MG63 (cell line): ENCODE measurements at places on chromosomes 7 and 10. TPM values are rescaled to one million over a fixed set of nuclear protein-coding genes. Genes with fewer than 3 reads are reported as not detected.

C1GALT1 gene
- 16.3 and 58.8 TPM in 2 replicates for total RNA-seq

ZNF488 gene
- 0.07 TPM in 1 of 2 replicates, not detected in the other for total RNA-seq

SFMBT2 gene
- total RNA-seq, result 0.03 TPM in 1 of 2 replicates, not detected in the other

DNA sequence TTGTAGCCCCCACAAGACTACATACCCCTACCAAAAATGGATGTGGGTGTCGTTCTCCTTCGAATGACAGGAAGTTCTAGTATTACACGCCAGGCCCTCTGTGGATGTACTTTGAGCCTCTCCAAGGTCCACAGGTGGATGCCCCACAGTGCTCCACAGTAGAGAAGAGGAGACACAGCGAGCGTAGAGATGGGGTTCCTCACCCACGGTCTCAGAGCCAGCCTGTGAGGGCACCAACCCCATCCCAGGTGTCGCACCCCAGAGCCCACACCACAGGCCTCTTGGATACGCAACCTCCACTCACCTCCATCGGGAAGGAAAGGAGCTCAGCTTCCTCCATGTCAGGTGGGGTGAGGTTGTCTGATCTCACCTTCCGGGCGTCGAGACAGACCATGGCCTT is 2.3 kb downstream of the CPA5 start:
- no peak for DNase-seq

- no peak for DNase-seq
Measured at GRCh38 chr10:117131376-117132327, 6.4 kb downstream of the VAX1 start.

DNA sequence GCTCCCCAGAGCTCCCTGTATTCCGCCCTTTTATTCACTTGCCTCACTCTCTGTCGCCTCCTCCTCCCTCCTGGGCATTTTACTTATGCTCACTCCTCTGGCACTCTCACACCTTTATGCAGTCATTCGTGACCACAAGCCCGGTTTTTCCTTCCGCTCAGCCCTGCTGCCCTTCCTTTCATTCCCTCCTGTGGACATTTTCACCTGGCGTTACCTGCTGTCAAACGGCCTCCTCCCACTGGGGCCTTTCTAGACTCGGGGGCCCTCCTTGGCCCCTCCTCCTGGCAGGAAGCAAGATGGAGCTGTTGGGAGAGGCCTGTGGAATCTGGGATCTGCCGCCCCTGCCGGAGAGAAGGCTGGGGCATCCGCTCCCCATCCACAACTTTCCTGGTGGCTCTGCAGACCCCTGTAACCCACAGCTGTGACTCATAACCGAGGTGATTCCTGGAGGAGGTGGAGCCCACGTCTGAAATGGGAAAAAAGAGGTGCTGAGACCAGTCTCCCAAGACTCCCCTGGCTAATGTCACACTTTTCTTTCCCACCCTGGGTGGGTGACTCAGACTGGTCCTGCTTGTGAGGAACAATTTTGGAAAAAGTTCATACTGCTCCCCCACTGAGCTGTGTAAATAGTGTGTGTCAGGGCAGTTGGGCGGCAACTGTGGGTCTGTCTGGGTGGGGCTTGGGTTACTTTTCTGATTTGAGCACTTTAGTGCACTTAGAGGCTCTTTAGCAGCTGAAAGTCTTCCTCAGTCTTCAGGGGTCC is 1.2 kb downstream of the VCL start:
- peak; percentile 81 for DNase-seq

- no peak for DNase-seq
Measured at GRCh38 chr7:5696346-5697110, 84.9 kb downstream of the RNF216 start.

GRCh38 chr10:15068802-15069201 is 19.8 kb downstream of the ACBD7 start:
- DNase-seq, result peak; percentile 49

GRCh38 chr7:115260381-115260780 is 338.5 kb downstream of the MDFIC start:
- no peak for DNase-seq

DNA sequence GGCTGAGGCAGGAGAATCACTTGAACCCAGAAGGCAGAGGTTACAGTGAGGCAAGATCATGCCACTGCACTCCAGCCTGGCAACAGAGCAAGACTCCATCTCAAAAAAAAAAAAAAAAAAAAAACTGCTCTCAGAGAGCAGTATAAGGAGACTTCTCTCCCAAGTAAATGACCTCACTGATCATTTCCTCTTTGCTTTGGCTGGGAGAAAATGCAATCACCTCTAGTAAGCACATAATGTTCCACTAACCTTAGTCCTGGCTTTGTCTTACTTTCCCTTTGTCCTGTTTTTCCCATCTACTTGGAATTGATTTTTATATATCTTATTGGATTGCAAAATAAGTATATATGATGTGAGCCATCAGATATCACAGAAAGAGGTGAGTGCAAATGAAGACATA is 2.5 kb downstream of the SLC25A13 start:
- DNase-seq, result no peak

DNA sequence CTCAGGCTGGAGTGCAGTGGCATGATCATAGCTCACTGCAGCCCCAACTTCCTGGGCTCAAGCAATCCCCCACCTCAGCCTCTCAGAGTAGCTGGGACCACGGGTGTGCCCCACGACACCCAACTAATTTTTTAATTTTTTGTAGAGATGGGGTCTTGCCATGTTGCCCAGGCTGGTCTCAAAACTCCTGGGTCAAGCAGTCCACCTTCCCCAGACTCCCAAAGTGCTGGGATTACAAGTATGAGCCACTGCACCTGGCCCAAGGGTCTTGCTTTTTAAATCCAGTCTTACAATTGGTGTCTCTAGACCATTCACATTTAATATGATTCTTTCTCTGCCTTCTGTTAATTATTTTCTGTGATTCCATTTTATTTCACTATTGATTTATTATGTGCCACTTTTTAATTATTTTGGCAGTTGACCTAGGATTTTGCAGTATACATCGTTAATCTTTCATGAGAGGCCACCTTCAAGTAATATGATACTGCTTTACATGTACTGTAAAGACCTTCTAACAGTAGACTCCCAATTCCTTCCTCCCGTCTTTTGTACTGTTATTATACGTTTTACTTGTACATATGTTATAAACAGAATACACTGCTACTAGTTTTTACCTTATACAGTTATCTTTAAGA is 18.7 kb downstream of the MMP21 start:
- no peak for DNase-seq

DNA sequence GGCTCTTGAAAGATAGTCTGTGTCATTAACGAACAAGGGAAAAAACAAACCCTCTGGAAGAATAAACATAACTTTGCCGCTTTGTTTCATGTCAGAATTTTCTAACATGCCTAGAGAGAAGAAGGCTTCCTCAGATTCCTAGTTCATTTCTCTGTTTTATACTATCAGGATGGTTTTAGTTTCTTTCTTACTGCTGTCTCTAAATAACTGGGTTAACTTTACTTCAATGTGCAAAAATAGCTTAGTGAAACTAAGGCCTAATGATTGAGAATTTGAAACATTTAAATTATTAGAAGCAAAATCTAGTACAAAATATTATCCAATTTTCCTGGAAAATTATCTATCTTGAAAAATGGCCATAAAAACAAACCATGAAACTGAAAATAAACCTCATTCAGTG is 72.1 kb upstream of the OGDHL start:
- DNase-seq, result no peak
